A549 treated with AZD2906 at 1 μM for 4 hours (cell line): ENCODE measurements at places on chromosomes 2 and 18. TPM values are rescaled to one million over a fixed set of nuclear protein-coding genes. Genes with fewer than 3 reads are reported as not detected.

The ANKAR gene
- 1.0 to 1.9 TPM (median 1.3 TPM) in 5 replicates for total RNA-seq

The UGT1A8 gene
- total RNA-seq: 0.03 to 0.10 TPM (median 0.07 TPM) in 3 of 5 replicates, not detected in the others

The EMILIN1 gene
- 0.21 to 0.56 TPM (median 0.46 TPM) in 5 replicates for total RNA-seq

The TNP1 gene
- total RNA-seq: not detected in 5 replicates

The MAT2A gene
- 540 to 610 TPM (median 553 TPM) in 5 replicates for total RNA-seq

The DSG2 gene
- total RNA-seq: 43.1 to 72.3 TPM (median 59.6 TPM) in 5 replicates

The DCDC2C gene
- total RNA-seq: 0.15 to 0.82 TPM (median 0.40 TPM) in 5 replicates

The INO80C gene
- total RNA-seq: 22.3 to 25.9 TPM (median 24.9 TPM) in 5 replicates

The IL1B gene
- 0.07 to 0.21 TPM (median 0.14 TPM) in 5 replicates for total RNA-seq

The SFT2D3 gene
- 4.6 to 6.1 TPM (median 5.8 TPM) in 5 replicates for total RNA-seq

The MYO5B gene
- total RNA-seq: 6.7 to 8.7 TPM (median 8.0 TPM) in 5 replicates

The SERPINB10 gene
- total RNA-seq: not detected in 5 replicates

The DARS1 gene
- total RNA-seq: 49.8 to 62.6 TPM (median 53.7 TPM) in 5 replicates

The SMYD1 gene
- 0.01 TPM in 1 of 5 replicates, not detected in the others for total RNA-seq

The ATG4B gene
- 47.1 to 71.6 TPM (median 48.4 TPM) in 5 replicates for total RNA-seq

The RGPD4 gene
- total RNA-seq: 0.03 to 0.07 TPM (median 0.05 TPM) in 4 of 5 replicates, not detected in the other

The ERICH2 gene
- not detected in 5 replicates for total RNA-seq

The COL4A4 gene
- total RNA-seq: 1.2 to 2.1 TPM (median 1.6 TPM) in 5 replicates

The CAB39 gene
- total RNA-seq: 44.9 to 58.5 TPM (median 54.8 TPM) in 5 replicates

The CYS1 gene
- total RNA-seq: 1.0 to 1.9 TPM (median 1.7 TPM) in 5 replicates

The GKN1 gene
- 0.37 to 0.77 TPM (median 0.66 TPM) in 5 replicates for total RNA-seq

The MTIF2 gene
- total RNA-seq: 36.5 to 48.9 TPM (median 39.0 TPM) in 5 replicates

The CDCA7 gene
- total RNA-seq: 38.4 to 45.7 TPM (median 44.2 TPM) in 5 replicates

The MAP3K19 gene
- total RNA-seq: not detected in 5 replicates

The REG1B gene
- total RNA-seq: not detected in 5 replicates
